Right hindlimb (tissue), 1 donor: ENCODE measurements at places on chromosomes 13 and 19.

DNA sequence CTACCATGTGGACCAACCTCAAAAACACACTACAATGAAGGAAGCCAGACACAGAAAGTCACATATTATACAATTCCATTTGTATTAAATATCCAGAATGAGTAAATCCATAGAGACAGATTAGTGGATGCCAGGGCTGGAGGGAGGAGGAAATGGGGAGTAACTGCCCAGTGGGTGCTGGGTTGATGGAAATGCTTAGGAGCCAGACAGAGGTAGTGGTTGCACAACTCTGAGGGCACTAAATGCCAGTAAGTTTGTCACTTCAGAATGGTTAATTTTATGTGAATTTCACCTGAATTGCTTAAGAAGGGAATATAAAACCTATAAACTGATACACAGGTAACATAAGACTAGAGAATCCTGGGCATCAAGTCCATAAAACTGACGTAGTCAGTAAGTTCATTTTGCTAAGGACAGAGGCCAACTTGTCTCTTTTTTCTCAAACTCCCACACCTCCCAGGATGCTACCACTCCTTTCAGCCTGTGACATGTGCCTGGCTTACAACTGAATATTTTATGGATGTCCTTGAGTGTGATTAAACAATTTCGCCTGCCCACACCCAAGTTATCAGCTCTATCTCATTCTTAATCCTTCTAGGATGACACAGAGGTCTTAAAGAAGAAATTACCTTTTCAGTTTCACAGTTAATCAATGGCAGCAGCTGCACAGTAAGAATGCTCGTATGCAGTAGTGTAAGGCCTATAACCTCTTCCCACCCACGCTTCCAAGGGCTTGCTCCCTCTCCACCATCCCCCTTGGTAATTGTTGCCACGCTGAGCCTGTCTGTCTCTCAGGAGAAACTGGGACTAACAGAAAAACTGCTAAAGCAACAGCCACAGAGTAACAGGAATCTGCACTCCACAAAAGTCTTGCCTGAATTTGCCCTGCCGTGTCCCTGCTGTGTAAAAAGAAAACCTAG is 5.9 kb upstream of the MLNR start:
- no peak for DNase-seq

GRCh38 chr13:95002126-95002525 is 289.8 kb upstream of the SOX21 start:
- DNase-seq: no peak

GRCh38 chr19:6376512-6377190 is 918 bp upstream of the PSPN start:
- no peak for DNase-seq

GRCh38 chr19:33724721-33725060 is 72.0 kb upstream of the KCTD15 start:
- DNase-seq: no peak

DNA sequence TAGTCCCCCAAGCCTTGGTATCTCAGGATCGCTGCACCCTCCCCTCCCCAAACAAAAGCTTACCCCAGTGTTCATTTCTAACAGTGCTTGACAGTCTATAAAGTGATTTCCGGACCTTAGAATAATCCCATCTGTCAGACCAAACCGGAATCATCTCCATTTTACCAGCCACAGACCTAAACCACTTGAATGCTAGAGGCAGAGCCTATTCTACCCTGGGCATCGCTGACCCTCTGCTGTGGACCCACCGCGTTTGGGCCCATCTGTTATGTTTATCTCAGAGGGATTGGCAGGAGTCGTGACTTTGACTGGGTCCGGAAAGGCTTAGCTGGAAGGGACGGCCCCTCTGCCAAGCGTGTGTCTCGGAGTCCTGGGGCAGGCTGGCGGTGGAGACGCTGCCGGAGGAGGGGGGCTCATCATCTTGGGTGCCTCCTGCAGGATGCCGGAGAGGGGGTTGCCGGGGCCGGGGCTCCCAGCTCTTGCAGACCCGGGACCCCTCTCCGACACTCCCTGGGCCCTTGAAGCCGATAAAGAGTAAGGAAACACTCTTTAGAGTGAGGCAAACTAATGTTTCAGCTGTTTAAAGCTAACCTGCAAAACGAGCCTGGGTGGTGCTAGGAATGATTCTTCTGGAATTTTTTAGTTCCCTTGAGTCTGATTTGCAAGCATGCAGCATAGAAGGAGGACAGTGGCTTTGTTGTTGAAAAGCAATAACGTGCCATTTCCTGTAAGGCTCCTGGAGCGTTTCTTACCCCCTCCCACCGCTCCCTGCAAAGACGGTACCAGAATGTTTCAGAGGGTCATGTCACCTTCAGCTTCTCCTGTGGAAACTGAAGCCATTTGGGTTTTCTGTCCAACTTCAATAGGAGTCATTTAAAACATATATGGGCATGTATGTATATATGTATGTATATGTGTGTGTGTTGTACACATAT is 1.3 kb downstream of the SLC25A42 start:
- DNase-seq: no peak

GRCh38 chr13:88042489-88042888 is 371.3 kb downstream of the SLITRK5 start:
- DNase-seq: no peak

GRCh38 chr13:104198801-104199200 is 1132.6 kb upstream of the SLC10A2 start:
- DNase-seq: peak; percentile 19

DNA sequence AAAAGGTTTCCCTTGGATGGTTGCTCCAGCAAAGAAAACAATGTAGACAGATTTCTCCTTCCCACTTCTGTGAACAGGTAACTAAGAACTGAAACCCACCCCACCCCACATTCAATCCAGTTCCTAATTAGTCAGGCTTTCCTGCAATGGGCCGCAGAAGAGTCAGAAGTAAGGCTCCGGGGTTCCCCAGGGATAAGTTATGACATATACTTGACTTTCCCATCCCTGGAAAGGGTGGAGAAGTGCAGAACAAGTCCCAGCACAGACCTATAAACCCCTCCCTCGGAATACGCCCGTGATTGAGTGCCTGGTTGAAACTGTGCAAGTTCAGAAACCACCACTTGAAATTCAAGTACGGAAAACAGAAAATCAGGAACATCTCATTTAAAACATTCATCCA is 24.9 kb downstream of the RCBTB2 start:
- DNase-seq: no peak

DNA sequence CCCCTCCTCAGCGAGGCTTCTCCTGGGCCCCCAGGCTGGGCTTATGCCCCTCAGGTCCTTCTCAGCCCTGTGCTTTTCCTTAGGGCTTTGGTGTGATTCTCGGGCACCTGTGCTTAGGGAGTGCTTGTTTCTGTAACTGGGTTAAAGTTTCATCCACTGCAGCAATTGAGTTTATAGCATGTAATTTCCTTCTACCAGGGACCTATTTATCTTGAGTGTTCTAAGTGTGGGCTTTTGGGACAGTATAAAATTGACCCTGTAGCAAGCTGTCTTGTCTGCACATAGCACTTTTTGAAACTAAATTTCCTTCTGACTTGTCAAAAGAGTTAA is 47.6 kb downstream of the GATAD2A start:
- no peak for DNase-seq

DNA sequence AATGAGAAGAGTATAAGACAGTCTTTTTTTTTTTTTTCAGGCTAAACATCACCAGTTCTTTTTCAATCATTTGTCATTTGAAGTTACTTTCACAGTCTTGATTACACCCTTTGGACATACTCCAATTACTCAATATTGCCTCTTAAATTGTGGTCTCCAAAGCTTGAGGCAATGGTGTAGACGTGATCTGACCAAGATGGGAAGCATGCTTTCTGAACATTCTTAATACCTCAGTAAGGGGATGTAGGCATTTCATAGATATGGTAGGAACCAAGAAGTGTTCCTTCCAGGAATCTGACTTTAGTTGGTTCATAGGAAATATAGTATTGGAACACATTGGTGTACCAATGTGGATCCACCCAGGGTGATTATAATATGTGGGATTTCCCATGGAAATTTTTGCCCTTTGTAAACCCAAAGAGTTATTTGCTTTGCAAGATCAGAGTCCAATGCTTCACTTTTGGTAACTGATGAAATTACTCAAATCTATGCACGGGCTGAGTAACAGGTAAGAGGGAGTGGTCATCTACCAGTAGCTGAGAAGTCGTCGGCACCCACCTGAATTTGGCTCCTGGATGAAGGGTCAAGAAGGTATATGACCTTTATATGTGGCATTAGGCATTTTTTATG is 62.2 kb downstream of the ERCC5 start:
- DNase-seq: no peak

DNA sequence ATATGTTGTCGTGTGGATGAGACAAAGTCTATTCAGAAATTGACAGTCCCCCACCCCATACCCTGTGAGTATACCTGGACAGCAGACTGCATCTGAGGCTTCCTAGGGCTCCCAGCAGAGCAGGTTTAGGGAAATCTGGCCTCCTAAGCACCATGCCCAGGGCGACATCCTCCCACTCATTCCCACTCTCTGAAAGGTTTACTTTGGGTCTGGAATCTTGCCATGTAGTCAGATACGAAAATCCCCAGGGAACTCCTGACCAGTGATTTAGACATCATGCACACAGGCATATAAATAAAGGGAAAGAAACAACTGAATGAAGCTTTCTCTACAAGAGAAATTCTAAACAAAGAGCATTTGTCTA is 717 bp upstream of the NALCN start:
- DNase-seq: no peak

GRCh38 chr13:102374233-102374632 is 27.6 kb downstream of the FGF14 start:
- no peak for DNase-seq

DNA sequence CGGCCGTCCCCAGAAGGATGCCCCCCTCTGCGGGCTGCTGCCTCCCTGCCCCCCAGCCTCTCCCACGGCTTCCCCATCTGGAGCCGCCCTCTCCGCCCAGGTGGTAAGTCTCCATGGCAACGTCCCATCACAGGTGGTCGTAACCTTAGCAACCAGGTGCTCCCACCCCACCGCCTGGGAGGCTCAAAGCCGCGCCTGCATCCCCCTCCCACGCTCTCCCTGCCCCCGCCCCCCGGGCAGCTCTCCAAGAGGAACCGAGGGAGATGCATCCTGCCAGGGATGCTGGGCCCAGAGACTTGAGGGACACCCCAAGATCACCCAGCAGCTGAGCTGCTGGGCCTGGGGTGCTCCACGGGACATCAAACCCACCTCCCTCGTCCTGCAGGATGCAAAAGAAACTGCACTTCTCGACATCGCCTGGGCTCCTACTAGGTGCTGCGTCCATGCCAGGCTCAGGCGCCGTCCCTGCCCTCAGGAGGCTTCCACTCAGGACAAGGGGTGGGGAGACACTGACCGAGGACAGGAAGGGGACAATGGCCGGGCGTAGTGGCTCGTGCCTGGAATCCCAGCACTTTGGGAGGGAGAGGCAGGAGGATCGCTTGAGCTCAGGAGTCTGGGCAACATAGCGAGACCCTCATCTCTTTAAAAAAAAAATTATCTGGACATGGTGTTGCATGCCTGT is 5.0 kb upstream of the LINGO3 start:
- DNase-seq: no peak

DNA sequence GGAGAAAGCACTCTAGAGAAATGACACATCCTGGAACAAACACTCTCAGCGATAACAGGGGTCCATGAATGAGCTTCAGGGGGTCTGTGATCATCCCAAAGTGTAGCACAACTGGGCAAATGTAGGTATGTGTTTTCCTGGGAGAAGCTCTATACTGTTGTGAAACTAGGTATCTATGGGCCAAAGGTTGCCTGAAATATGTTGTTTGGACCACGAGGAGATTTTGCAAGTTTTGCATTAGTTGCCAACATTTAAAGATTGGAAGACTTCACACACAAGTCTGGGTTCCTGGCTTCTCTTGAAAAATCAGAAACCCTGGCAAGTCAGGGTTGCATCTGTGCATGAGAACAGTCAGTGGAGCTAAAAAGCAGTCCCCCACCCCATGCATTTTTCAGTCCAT is 26.7 kb upstream of the POU2F2 start:
- no peak for DNase-seq

- DNase-seq: no peak
Measured at GRCh38 chr13:45208132-45208531, 7.3 kb upstream of the KCTD4 start.

GRCh38 chr13:25802579-25802978 is 249.2 kb downstream of the SHISA2 start:
- DNase-seq: no peak

DNA sequence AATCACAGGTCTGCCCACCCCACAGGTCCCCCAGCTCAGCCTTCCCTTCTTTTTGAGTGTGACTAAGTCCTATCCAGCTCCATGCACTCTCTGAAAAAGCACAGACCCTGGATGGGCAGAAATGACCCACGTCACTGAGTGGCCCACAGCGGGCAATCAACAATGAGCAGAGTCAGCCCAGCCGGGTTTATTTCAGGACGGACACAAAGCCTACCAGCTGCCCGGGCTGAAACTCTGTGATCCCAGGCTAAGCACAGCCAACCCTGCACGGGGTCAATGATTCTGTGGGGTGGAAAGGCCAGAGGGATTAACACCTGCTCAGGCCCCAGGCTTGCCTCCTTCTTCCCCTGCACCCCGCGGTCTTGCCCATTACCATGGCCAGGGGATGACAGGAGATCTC is 8.4 kb downstream of the NAPA start:
- peak; percentile 17 for DNase-seq
